ENCODE measurements at places on chromosomes 2 and 18. TPM values are rescaled to one million over a fixed set of nuclear protein-coding genes. Genes with fewer than 3 reads are reported as not detected.

- no peak for DNase-seq
Measured at GRCh38 chr2:113977660-113978523, 88.0 kb downstream of the ACTR3 start.

GRCh38 chr2:119837759-119838158, 78.0 kb downstream of the PTPN4 start:
- DNase-seq, result no peak

DNA sequence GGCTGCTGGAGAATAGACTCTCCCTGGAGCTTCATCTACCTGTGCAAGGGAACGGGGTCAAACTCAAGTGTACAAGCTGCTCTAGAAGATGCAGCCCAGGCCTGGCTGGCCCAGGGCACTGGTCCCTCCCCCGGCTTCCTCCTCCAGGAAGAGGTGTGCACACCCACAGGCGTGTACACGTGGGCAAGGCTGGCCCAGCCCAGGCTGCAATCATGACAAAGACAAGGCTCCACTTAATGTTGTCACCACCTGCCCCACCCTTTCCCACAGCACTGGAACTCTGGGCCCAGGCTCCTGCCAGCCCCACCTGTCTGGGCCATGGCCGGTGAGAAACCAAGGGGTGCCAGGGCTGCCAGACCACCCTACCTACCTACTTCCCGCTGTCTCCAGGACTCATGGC, 29.6 kb upstream of the ALPP start:
- DNase-seq, result no peak

- DNase-seq, result no peak
Measured at GRCh38 chr18:74149878-74150277, 1.6 kb downstream of the TIMM21 start.

DNA sequence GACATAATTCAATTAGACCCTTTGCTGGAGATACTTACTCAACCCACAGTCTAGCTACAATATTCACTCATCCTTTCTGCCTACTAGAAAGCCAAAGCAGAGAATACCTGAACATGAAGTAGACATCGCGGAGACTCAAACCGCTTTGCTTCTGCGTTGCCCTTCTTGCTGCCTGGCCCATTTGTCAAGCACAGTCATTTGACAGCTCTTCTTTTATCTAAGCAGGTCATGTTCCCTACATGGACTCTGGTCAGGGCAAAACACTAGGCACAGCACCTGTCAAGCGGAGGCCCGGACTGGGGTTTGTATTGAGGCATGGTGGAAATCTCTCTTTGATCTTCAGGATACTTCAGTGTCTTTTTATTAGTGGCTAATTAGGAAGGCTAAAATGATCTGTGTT, 89.7 kb downstream of the FARSB start:
- no peak for DNase-seq

DNA sequence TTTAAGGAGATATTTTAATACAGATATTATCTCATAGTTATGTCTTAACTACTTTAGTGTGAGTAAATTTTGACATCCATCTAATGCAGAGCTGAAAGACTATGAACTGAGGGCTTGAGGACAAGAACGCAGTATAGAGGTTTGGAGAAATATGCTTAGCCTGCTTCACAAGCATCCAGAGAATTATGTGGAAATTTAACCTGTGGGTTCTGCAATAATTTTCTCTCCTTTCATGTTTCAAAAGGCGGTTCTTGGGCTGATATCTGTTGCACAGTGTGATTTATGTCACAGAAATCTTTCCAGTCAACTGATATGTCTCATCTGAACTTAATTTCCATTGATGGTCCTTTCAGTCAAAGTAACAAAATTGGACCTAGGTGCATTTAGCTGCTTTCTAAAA, 371.9 kb upstream of the VRK2 start:
- DNase-seq, result no peak

- no peak for DNase-seq
Measured at GRCh38 chr2:236787885-236788284, 218.3 kb downstream of the ACKR3 start.

DNA sequence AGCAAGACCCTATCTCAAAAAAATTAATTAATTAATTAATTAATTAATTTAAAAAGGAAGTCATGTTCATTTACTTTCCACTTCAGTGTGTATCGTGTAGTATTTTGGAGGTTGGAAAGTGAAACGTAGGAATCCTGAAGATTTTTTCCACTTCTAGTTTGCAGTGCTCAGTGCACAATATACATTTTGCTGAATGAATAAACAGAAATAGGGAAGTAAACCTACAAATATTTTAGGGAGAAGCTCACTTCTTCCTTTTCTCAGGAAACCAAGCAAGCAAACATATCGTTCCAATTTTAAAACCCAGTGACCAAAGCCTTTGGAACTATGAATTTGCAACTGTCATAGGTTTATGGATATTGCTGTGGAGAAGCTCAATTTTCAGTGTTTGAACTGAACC, 27.8 kb downstream of the SLC14A1 start:
- DNase-seq, result no peak

DNA sequence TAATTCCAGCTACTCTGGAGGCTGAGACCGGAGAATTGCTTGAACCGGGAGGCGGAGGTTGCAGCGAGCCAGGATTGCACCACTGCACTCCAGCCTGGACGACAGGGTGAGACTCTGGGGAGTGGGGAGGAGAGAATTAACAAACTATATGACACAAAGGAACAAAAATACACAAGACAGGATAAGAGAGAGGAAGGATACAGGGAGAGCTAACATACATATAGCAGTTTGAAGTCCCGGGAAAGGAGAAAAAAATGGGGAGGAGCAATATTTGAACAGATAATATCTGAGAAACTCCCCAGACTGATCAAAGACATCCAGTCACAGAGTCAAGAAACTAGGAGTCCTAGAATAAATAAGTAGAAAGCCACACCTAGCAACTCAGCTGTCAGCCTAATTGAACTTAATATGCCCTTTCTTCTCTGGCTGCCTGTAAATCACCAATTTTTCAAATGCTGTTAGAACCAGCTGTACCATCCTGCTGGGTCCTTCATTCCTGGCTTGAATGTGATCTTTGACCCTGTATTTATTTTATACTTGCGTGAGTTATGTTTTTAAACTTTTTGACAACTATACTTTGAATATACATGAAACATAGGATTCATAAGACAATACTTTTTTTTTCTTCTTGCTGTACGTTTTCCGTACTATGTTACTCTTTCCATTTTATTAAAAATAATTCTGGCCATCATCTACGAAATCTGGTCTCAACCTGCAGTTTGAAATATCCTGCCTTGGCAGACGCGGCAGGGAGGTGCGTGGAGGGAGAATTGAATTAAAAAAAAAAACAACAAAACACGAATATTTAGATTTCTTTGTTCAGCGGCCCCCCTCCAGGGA, 876 bp upstream of the CYP27A1 start:
- no peak for DNase-seq

The SLC9A4 gene
- 0.12 TPM for total RNA-seq

The ACMSD gene
- not detected for total RNA-seq

The PSMA8 gene
- 0.42 TPM for total RNA-seq

The MOB1A gene
- total RNA-seq, result 183 TPM

The PLGLB2 gene
- 3.6 TPM for total RNA-seq

The SGPP2 gene
- total RNA-seq, result 5.1 TPM

The CDCA7 gene
- 10.0 TPM for total RNA-seq

The KLHL29 gene
- 0.42 TPM for total RNA-seq

All from T-helper 17 cell (primary cell).